NCI-H446 treated with DMSO at 0.1 percent for 48 hours (cell line): ENCODE measurements at places on chromosomes 4 and X.

GRCh38 chr4:144374065-144374464 lies 233.5 kb upstream of the GYPA start:
- DNase-seq = no peak

DNA sequence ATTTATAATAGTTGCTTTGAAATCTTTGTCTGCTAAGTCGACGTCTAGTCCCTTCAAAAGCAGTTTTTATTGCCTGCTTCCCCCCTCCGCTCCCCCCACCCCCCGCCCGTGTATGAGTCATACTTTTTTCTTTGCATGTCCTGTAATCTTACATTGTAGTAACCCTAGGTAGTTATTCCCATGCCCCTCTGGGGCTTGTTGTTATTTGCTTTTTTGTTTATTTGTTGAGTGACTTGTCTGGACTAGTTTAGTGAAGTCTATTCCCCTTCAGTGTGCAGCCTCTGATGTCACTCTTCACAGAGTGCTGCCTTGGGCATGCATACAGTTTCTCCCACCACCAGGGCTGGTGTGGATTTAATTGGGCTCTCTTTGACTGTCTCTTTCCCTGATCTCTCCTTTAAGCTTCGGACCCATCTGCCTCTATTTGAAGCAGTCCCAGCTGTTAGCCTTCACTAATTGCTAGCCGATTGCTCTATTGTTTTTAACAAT lies 86.2 kb downstream of the PPEF1 start:
- DNase-seq = no peak

DNA sequence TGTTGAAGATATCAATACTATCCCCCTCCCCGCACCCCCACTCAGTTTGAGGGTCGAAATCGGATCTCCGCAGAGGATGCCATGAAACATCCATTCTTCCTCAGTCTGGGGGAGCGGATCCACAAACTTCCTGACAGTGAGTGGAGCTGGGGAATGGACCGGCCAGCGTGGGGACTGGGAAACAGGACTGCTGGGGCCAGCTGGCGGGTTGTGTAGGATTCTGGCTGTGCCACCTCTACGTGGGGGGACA lies 5.5 kb upstream of the USP11 start:
- no peak for DNase-seq

- no peak for DNase-seq
Measured at GRCh38 chrX:45422216-45422925, 221.7 kb upstream of the DIPK2B start.

DNA sequence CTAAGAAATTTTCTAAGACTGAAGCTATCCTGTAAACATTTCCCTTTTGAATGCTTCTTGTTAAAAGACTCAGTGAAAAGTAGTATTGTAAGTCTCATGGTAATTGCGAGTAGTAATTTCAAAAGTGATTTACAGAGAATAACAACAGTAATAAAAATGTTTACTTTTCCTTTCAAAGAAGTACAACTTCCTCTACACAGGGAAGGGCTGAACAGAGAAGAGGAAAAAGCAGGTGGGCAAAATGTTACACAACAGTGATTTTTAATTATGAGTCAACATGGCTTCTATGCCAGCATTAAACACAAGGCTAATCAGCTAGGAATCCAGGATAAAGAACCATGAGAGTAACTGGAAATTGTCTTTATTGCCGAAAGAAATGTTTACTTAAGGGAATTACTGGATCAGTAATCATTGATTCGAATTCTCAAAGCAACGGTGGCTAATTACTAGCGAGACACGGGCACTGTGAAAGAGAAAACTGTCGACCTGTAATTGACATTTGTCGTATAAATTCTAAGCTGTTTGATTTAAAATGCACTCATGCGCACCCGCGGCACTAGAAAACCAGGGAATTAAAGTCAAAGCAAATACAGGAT lies 15.4 kb downstream of the UTP3 start:
- no peak for DNase-seq

DNA sequence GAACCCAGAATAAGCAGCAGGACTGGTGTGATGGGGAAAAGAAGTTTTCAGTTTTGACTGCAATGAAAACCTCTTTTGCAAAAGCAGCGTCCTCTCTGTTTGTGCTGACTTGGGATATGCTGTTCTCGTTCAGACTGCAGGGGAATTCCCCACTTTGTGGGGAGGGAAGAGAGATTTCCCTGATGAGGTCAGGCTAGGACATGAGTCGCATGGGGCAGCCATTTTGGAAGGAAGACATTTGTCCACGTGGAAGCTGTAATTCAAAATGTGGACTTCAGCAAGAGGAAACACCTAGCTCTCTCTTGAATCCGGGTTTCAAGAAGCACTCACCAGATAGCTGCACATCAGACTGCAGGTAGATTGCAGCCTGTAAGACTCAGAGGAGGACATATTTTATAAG lies 39.3 kb downstream of the ING2 start:
- DNase-seq = no peak

- no peak for DNase-seq
Measured at GRCh38 chr4:135238940-135239339, 1037.4 kb upstream of the PABPC4L start.

DNA sequence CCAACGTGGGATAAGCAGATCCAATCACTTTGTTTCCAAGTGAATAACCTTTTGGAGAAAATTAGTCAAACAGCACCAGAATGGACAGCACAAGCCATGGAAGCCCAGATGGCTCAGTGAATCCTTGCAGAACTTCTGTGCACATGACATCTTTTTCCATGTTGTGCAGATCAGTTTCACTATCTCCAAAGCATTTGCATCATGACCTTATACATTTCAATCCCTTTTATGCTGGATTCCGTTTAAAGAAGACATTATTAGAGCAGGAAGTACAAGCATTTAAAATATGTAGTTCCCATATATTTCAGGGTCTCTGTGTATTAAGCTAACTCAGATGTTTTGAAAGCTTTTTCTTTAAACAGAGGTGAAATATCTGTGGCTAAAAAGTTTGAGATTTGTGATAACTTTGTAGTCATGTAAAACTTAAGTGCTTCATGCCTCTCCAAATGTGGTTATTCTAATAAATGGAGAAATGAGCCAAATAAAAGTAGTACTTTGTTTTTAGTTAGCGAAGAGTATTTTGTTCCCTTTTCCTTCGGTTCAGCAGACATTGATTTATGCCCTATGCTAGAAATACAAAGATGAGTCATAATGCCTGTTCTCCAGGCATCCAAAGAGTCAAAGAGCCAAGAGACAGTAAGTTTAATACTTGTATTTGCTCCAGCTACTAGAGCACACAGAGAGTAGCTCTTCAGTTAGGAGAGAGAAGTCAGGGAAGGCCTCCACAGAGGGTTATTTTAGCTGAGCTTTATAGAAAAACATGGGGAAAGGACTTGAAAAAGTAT lies 39.0 kb downstream of the PLAC8 start:
- peak; percentile 37 for DNase-seq

GRCh38 chr4:8912089-8912455 lies 40.4 kb upstream of the HMX1 start:
- DNase-seq = no peak

DNA sequence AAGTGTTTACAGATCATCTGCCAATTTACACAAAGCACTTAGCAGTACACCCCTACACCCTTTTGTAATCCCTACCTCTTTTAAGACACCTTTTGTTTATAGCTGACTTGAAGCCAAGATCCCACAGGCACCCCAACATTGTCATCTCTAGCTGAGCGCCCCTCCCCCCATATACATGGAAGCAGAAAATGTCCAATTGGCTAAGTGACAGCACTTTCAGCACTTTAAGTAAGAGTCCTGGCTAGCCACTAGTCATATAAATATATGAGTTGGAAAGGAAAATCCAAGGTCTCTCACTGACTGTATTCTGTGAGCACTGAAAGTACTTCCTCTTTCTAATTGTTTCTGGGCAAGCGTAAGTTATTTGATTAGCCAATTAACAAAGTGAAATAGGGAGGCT lies 108.2 kb downstream of the NSUN7 start:
- no peak for DNase-seq

DNA sequence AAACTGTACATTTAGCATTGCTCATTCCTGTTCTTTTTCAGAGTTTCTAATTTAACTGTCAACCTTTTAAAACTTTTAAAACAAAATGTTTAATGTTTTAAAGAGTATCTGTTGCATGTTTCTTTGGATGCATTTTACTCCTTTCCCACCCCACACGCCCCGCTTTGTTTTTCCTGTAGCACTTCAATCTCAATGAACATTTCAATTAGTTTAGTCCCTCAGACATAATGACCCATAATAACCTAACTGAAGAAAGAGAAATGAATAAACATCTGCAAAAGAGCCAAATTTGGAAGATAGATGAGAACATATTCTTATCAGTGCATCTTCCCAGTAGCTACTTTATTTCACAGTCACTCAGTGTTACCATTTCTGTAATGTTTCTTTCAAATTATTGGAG lies 7.5 kb downstream of the PCDH10 start:
- no peak for DNase-seq

GRCh38 chr4:108370291-108371141 lies 201.8 kb upstream of the LEF1 start:
- DNase-seq = no peak
